Forelimb muscle (tissue), 1 donor: ENCODE measurements at places on chromosomes 2 and 18.

GRCh38 chr18:7684966-7685365 is 117.8 kb downstream of the PTPRM start:
- no peak for DNase-seq

DNA sequence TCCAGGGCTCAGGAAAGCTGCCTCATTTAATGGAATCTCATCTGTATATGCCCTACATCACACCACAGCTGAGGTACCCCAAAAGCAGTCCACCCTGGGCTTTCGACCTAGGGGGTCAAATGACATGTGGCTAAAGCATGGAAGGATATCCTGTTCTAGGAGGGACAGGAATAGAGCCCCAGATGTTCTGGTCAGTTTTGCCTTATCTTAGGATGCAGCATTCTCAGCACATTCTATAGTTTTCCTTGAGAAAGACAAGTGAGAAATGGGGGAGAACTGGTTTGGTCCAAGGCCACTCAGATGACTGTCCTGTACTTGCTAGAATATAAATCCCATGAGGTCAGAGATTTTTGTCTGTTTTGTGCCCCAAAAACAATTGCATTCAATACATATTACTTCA is 688.0 kb upstream of the ZEB2 start:
- DNase-seq: no peak

- DNase-seq: no peak
These were observed 103.4 kb upstream of the MEX3C start for GRCh38 chr18:51300912-51301311.

DNA sequence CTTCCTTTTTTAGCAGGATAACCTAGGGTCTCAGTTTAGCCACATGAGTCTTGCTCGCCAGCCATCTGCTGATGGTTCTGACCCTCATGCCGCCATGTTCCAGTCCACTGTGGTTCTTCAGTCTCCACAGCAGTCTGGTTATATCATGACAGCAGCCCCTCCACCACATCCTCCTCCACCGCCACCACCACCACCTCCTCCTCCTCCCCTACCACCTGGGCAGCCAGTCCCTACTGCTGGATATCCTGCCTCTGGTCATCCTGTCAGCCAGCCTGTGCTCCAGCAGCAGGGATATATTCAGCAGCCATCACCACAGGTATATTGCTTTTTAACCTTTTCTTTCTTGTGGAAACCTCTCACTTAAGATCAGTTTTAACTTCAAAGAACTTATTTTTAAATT is 89.9 kb upstream of the UBXN4 start:
- no peak for DNase-seq

DNA sequence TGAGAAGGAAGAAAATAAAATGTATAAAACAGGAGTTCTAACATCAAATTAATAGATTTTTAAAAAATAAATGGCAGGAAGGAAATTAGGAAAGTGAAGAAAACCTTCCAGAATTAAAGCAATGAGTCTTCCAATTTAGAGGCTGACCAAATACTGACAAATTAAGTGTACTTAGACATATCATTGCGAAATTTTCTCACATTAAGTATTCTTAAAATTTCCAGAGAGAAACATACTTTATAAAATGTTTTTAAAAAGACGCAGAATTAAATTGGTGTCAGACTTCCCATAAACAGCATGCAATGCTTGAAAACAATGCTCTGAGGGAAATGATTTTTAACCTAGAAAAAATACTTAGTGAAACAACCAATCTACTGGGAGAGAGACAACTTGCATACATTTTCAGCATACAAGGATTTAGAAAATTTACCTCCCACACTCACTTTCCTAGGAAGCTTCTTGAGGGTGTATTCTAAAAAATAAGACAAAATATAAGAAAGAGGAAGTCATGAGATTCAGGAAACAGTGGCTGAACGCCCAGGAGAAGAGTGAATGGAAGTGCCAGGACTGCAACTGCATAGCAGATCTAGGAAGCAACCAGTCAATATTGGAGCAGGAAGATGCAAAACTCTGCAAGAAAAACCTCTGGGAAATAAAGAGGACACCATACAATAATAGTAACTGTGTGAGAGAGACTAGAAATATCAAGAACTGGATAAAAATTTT is 339.9 kb downstream of the ADCYAP1 start:
- no peak for DNase-seq

- no peak for DNase-seq
These were observed 1342.0 kb upstream of the ZEB2 start for GRCh38 chr2:145861940-145862339.

DNA sequence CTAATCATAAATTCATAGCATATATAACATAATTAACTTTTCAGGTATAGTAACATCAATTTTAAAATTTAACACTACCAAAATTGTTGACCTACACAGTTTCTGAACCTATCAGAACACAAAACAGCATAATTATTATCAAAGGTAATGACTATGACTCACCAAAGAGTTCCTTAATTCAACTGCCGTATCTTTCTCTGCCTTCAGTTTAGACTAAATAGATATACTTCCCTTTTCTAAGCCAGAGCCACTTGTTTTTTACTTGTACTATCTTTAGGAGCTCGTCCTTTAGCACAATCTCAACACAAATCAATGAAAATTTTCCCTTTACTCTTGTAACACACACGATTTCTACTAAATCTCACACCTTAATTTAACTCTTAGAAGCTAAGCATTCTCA is 54.4 kb downstream of the CCDC88A start:
- DNase-seq: no peak

DNA sequence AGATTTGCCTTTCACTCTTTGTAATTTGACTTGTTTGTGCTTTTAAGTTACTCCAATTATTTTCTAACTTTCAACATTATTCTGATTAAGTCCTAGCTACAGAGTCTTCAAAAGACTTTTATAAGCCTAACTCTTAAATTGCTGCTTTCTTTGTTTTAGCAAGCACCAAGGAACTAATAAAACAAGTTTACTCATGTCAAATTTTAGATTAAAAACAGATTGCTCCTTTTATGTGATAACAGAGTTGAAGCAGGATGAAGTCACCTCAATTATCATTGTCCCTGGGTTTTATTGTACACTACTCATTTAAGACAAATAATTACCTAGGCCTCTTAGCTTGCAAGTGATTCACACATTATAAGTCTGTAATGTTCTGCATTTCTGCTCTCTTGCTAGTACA is 678.4 kb downstream of the ERBB4 start:
- DNase-seq: no peak

GRCh38 chr2:204219196-204219595 is 282.6 kb downstream of the ICOS start:
- no peak for DNase-seq

GRCh38 chr18:9941103-9941502 is 27.3 kb downstream of the VAPA start:
- DNase-seq: no peak

DNA sequence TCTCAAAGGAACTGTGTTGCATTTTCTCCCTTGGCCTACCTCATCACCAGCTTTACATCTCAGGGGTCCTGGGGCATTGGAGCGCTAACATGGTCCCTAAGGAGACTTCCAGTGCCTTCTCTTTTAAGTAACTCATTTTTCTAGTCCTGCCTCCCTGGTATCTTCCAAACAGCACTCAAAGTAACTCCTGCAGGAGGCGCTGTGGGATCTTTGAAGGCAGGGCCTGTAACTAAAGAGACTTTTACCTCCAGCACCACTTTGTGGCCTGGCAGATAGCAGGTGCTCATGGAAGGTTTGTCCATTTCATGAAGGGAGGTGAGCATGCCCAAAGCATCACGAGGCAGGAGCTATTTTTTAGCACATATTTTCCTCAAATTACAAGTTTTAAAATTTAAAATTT is 411.0 kb upstream of the GYPC start:
- DNase-seq: no peak

GRCh38 chr2:232362174-232362900 is 16.2 kb upstream of the ALPP start:
- DNase-seq: no peak

DNA sequence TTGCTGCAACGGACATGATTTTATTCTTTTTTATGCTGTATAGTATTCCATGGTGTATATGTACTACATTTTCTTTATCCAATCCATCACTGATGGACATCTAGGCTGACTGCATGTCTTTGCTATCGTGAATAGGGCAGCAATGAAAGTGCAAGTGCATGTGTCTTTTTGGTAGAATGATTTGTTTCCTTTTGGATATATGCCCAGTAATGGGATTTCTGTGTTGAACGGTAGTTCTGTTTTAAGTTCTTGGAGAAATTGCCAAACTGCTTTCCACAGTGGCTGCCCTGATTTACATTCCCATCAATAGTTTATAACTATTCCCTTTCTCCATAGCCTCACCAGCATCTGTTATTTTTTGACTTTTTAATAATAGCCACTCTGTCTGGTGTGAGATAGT is 99.7 kb upstream of the CRIM1 start:
- DNase-seq: no peak
